Prostate gland (tissue), 2 donors: ENCODE measurements at places on chromosomes 2 and 18. TPM values are rescaled to one million over a fixed set of nuclear protein-coding genes. Genes with fewer than 3 reads are reported as not detected.

- no peak for DNase-seq
Measured at GRCh38 chr2:134508391-134508790, 210.4 kb downstream of the TMEM163 start.

DNA sequence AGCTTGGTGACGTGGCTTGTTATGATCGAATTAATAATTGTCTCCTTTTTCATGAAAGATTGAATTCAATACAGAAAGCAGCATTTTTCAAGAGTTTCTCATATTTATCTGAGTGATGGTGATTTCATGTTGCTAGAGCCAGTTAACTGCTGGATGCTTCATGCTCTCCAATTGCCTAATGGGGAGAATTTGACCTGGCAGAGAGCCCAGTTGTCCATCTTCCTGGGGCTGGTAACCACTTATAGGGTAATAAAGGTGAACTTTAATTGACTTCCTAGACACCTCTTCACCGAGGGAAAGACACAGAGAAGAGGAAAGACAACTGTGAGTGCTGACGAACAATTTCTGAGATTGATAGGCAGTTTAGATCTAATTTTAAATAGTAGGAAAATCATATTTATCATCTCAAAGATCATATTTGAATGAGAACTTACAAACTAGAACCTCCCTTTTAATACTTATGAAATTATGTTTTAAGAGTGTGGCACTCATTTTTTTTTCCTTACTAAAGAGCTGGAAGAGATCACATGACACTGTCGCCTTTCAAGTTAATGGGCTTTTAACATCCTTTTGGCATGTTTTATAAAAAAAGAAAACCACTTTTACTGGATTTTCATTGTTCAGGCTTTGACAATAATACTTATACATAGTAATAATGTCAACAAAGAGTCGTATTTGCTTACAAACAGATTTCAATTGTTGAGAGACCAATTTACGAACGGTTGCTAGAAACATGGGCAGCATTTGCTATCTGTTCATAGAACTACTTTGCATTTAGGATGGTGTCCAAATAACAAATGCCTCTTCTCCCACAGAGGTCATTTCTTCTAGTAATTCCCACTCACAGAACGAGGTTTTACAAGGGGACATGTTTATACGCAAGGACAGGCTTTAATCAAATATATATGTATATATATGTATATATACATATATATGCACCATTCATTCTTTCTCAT is 153.3 kb downstream of the RAPGEF4 start:
- no peak for DNase-seq

DNA sequence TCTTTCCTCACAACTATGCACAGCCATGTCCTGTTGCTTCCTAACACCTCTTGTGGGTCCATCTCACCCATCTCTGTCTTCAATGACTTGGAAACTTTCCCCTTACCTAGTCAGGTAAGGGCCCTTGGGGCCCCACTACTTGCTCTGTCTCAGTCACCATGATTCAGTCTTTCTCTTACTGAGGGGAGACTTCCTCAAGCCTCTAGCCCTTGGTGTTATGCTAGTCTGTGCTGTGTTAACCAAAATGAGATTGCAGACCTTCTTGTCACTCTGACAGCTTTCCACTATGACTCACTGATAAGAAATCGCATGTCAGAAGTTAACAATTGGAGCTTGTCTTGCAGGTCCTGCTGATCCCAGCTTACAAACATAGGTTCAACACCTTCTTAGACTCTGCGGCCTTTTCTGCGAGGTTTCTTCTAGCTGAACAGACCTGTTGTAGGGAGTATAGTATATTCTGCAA is 65.3 kb downstream of the WDR75 start:
- DNase-seq, result no peak

NAT8 gene
- not detected for total RNA-seq

DNA sequence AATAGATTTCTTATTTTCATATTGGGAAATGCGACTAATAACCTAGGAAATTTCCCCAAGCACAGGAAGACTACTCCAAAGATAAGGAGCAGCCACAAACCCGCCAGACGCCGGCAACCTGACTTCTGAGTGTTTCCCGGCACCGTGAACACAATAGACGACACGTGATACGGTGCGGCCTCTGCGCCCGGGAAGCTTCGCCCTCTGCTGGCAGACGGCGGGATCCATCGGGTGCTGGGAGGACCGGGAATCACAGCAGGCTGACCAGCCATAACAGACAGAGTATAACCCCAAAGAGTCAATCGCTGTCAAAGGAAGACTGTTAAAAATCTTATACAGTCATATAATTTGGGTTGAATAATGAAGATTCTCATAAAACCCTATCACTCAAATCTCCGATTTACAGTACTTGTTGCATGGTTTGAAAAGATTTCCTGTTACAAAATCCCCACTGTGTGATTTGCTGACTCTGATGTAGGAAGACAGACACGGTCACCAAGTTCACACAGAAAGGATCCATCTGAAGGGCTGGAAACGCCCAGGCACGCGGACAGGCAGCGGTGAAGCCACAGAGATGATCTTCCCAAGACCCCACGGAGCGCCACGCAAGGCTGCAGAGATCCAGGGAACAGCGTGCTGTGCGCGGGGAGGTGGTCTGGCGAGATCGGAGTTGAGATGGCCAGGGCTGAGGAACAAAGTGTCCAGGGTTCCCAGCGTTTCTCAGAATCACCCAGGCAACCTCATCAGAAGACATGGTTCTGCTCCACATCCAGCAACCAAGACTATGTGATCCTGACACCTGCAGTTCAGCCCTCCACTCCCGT is 73.8 kb downstream of the EIPR1 start:
- peak; percentile 87 for DNase-seq

DNA sequence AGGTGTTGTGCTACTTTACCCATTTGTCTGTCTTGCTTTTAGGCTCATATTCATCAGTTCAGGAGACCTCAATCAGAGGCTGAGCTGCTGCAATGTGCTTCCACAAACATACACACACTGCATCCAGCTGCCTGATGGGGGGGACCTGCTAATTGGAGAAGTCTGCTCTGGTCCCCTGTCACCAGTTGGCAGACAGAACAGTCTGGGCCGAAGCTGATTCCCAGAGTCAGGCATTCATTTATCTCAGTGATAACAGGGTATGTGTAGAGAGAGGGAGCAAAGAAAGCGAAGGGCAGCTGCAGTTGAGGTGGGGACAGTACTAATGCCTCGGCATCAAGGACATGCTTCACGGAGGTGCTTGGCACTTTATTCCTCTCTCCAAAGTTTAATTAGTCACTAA is 584.3 kb upstream of the PIK3C3 start:
- DNase-seq, result no peak

- no peak for DNase-seq
Measured at GRCh38 chr18:2883076-2883735, 36.4 kb downstream of the EMILIN2 start.

DNA sequence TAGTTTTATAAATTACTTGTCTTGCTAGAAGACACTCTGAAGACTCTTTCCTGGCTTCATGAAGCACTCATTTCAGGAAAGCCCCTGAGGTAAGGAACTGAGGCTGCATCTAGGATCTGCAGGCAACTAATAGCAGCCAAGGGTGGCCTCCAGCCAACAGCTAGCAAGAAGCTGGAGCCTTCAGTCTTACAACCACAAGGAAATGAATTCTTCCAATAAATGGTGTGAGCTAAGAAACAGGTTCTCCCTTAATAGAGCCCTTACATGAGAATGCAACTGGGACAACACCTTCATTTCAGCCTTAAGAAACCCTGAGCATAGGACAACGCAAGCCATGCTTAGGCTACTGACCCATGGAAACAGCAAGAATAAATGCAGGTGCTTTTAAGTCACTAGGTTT is 254.6 kb upstream of the RBBP8 start:
- no peak for DNase-seq

- no peak for DNase-seq
Measured at GRCh38 chr18:57113799-57114420, 33.0 kb upstream of the BOD1L2 start.

GPR39 gene
- total RNA-seq, result 3.6 TPM

DNA sequence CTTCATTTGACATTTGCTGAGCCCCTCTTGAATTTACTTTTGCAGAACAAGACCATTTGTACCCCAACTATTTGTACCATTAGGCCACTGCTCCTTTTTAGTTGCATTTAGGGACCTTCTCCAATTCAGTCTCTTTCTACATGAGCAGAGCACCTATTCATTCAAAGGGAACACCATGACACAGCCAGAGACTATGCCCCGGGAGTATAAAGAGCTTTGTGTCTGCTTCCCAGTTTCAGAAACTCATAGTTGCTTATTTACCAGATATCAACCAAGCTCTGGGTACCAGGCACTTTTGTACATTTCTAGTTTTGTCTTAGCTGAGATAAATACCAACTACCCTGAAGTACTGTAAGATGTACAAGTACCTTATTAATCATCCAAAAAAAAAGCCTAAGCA is 269.1 kb upstream of the SIX3 start:
- DNase-seq, result no peak

DNA sequence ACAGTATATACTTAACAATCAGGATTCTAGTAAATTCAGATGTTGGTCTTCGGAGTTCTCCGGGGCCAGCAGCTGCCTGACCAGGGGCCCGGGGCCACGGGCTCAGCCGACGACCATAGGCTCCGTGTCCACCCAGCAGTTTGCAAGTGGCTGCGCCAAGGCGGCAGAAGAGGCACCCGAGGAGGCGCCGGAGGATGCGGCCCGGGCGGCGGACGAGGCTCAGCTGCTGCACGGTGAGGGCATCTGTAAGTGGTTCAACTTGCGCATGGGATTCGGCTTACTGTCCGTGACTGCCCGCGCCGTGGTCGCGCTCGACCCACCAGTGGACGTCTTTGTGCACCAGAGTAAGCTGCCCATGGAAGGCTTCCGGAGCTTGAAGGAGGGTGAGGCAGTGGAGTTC is 136.3 kb downstream of the NUP35 start:
- no peak for DNase-seq

GRCh38 chr2:111626037-111626864 is 257.7 kb downstream of the ANAPC1 start:
- no peak for DNase-seq

LRRTM1 gene
- total RNA-seq, result 1.8 TPM

DNA sequence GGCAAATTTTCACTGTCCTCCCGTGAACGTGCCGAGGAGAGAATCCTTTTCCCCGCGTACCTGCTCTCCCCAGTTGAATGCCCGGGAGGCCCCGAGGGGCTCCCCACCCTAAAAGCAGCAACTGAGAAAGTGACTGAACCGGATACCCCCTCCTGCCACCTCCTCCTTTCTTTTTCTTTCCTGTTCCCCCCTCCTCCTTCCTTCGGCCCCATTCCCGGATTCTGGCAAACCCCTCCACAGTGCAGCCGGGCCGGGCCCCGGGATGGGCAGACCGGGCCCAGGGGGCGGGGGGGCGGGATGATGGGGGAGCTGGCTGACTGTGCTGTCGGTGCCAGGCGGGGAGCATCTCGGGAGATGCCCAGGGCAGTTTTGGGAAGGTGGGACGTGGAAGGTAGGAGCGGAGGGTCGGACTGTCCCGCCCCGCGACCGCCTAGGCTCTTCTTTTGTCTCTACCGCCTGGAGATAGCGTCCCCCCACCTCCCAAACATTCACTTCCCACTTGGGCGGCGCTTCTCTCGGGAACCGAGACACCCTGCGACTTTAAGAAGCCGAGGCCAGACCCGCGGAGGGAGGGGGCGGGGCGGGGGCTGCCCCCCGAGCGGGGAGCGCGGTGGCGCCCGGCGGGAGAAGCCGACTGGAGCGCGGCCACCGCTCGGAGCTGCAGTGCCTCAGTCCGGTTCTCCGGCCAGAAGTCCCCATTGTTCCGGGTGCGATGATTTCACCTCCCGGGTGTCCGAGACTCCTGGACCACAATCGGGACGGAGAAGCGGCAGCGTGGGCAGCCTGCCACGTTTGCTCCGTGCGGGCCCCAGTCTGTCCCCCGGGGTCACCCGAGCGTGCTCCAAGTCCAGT is 8.2 kb downstream of the DLX2 start:
- DNase-seq, result no peak

GRCh38 chr2:132884705-132885104 is 214.7 kb upstream of the LYPD1 start:
- DNase-seq, result no peak

ACKR3 gene
- total RNA-seq, result 19.2 TPM

DNA sequence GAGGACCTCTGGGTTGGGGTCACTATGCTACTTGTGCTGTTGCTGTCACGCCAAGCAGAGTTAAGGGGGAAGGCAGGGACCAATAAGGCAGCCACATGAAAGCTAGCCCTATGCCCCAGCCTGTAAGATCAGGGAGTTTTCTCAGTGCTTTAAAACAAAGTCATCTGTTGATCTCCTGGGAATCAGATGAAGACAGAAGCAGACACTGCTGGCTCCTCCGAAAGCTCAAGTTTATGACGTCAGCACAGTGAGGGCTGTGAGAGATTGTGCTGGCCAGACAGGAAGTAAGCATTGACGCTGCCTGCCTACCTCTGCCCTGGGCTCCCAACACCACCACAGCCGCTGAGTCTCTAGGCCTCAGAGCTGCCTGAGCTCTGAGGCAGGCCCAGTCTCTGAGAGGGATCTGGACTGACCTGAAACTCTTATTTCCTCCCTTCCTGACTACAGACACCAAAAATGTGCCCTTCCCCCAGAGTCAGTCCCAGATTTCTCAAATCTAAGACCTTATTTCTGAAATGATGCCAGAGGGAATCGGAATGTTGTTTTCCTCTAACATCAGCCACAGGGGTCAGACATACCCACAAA is 118.1 kb upstream of the EPAS1 start:
- DNase-seq, result no peak

DNA sequence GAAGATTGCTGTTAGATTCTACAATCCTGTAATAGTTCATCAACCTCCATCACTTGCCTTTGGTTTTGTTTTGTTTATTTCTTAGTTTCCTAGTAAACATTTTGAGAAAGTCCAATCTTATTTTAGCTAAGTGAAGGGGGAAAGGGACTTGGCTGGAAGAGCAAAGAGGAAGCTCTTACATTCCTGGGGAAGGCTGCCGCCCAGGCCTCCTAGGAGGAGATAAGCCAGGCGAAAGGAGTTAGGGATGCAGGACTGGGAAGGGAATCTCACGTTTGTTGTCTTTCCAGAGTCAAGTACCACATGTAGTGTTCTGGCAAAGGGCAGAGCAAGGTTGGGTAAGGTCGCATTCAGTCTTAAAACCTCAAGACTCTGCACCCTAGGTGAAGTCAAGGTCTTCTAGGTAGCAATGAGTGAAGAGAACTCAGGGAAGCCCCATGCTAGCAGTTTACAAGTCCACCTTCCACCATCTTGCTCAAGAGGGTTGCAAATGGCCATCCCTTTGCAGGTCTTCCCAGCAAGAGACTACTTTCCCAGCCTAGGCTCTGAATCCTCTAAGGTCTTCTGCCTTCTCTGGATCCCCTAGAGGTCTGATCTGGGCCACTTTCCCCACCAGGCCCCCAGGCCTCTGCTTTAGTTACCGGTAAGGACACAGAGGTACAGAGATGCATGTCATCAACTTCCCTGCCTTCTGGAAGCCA is 320.7 kb downstream of the CYP26B1 start:
- DNase-seq, result no peak
